NCI-H446 (cell line): ENCODE measurements at places on chromosomes 16 and 17.

- DNase-seq, result no peak
These were observed 48.8 kb downstream of the HSD17B2 start for GRCh38 chr16:82083710-82084353.

DNA sequence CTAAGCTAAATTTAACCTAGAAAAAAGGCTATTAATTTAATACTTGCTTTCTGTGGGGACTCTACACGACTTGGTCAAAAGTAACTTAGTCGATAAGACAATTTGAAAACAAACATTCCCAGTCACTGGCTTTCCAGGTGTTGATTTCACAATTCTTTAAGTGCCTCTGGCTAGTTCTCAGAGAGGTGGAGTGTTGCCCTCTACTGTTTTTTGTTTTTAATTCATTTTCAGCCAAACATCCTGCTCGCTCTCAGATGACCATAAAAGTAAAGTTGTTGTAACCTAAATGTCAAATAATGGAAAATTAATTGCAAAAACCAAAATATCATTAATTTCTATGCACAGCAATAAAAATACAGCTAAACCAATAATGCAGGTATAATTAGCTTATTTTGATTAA is 107.1 kb downstream of the MYO1D start:
- no peak for DNase-seq

- no peak for DNase-seq
These were observed 2272.1 kb downstream of the TP53TG3F start for GRCh38 chr16:35731341-35732040.

DNA sequence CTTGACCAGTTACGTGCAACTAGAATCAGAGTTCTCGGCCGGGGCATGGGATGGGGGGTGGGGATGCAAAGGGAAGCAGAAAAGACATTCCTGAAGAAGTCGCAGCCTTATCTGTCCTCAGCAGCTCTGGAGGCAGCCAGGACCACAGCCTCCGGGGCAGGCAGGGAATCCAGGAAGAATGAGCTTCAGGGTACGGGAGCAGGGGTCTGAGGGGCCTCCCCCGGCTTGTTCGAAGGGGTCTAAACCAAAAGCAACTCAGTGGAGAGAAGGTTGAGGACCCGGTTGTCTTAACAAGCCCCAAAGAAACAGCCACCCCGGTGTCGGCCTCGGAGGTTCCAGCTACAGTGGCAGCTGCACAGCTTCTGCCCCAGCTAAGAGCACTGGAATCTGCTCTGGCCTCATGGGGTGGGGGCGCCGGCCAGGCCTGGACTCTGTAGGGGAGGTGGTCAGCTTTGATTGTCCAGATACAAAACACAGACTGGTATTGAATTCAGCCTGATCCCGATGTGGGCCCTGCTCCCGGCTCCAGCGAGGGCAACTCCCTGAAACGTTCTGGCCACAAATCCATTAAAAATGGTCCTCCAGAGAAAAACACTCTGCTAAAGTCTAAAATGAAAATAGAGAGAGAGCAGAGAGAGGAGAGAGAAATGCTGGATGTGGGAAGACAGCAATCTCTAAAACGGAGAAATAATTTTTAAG is 7.7 kb downstream of the HOXB4 start:
- no peak for DNase-seq

GRCh38 chr17:79739148-79740062 is 8.7 kb downstream of the ENPP7 start:
- DNase-seq, result no peak

DNA sequence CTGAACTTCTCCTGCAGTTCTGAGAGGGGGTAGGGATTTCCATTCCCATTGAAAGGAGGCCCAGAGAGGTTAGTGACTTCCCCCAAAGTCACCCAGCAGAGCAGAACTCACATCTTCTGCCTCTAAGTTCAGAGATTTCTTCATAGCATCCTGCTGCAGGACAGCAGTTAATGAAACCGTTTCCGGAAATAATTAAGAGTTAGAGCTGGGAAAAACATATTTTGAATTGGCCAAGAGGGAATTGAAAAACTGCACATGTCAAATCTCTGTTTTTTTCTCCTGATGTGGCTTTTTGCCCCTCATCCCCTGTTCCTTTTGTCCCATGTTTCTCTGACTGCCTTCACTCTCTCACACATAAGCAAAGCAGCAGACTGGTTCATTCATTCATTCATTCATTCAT is 26.6 kb downstream of the ITPRIPL2 start:
- no peak for DNase-seq

GRCh38 chr16:23949630-23950290 is 114.0 kb downstream of the PRKCB start:
- DNase-seq, result no peak

DNA sequence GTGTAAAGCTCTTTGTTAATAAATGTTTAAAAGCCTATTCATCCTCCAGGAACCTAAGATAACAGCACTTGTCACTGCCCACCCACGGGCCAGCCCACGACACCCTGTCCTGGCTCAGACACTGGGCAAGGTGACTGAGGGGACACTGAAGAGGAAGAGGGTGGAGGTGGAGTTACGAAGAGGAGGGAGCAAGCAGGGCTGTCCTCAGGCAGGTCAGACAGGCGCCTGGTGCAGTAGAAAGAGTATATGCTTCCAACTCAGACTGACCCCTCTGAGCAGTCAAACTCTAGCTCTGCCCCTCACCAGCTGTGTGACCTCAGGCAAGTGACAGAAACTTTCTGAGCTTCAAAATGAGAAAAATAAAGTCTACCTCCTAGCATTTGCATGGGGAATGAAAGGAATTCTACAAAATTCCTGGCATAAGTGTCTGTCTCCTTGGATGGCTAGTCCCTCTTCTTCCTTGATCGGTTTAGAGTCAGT is 22.8 kb downstream of the TEX2 start:
- no peak for DNase-seq

DNA sequence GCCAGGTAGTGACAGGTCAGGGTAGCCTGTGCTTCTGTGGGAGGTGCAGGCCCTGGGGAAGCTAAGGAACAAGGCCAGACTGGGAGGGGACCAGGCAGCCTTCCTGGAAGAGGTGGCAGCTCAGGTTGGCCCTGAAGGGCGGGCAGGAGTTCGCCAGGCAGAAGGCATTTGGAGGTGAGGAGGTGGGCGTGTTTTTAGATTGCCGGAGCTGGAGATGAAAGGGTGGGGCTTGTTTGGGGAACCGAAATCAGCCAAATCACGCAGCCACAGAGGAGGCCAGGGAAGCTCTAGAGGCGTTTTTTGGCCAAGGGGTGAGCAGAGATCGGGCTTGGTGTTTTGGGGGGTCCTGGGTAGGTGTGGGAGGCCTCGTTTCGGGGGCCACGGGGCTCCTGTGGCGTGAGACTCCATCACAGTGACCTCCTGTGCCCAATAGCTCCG is 7.6 kb downstream of the ADCY7 start:
- no peak for DNase-seq

DNA sequence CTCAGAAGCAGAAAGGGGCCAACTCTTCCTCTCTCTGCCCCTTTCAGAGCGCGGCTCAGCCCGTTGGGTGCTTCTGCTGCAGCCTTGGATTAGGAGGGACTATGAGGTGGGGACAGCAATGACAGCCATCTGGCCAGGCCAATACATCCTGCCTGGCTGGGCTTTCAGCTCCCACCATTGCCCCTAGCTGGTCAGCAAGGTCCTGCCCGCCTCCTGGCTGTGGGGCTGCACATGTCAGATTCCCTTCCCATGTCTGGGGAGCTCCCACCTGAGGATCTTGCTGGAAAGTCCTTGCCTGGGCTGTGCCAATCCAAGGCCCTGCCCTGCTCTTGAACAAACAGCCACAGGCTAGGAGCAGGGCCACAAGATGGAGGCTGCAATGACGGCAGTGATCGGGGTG is 8.3 kb downstream of the TRIM65 start:
- DNase-seq, result no peak

- DNase-seq, result no peak
These were observed 50.8 kb upstream of the SMIM36 start for GRCh38 chr17:55561973-55562495.

DNA sequence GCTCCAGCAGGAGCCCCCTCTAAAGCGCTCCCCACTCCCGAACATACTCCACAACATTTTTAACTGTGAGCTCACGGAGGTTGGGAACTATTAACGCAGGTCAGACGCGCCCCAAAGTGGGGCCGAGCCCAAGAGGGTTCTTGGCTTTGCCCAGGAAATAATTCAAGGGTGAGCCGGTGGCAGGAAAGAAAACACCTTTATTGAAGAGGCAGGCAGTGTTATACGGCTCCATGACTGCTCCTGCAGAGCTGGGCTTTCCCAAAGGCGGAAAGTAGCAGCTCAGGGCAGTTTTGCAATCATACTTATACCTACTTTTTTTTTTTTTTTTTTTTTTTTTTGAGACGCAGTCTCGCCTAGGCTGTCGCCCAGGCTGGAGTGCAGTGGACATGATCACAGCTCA is 6.2 kb downstream of the ADCY9 start:
- DNase-seq, result no peak

DNA sequence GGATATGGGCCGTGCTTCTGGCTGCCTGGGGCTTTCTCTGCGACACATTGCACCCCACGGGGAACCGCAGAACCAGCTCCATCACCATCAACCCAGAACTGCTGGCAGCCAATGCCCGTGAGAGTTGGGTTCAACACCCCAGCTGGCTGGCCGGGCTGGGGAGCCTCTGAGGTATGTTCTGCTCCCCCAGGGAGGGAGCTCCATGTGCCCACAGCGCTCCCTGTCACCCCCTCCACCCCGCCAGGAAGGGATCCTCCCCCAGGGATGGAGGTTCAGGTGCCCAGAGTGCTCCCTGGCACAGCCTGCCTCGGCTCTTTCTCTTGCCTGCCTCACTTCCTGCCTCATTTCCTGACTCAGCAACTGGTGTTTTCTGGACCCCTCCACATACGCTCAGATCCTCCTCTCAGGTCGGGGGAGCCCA is 24.2 kb upstream of the MPRIP start:
- no peak for DNase-seq

DNA sequence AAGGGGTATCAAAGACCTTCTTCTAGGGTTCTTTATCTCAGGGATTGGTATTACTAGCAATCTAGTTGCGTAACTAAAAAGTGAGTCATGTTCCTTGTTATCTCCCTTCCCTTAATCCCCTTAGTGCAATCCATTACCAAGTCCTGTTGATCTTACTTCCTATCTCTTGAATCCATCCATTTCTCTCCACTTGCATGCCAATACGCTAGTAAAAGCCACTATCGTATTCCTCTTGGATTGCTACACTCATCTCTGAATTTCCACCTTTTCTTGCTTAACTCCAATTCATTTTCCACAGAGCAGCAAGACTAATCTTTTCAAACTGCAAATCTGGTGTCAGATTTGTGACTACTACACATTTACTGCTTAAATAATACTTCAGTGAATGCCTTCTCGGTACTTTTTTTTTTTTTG is 1.8 kb upstream of the ADAT1 start:
- no peak for DNase-seq

GRCh38 chr16:30139583-30140481 is 16.8 kb upstream of the MAPK3 start:
- DNase-seq, result no peak

DNA sequence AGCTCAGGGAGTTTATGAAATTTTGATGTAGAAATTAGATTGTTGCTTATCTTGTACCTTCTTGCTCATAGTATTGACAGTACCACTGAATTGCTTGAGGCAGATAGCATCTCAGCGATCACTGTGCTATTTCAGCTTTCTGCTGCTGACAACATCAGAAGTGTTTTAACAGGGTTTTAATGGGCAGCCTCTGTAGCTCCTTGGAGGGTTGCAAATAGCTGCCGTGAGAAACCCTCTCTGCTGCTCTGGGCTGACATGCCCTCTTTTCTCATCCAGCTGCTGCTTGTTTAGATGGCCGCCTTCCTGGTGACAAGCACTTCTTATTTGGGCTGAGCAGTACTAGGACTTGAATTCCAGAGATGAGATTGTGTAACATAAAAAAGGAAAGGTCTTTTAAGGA is 180.2 kb upstream of the TBX2 start:
- DNase-seq, result no peak

DNA sequence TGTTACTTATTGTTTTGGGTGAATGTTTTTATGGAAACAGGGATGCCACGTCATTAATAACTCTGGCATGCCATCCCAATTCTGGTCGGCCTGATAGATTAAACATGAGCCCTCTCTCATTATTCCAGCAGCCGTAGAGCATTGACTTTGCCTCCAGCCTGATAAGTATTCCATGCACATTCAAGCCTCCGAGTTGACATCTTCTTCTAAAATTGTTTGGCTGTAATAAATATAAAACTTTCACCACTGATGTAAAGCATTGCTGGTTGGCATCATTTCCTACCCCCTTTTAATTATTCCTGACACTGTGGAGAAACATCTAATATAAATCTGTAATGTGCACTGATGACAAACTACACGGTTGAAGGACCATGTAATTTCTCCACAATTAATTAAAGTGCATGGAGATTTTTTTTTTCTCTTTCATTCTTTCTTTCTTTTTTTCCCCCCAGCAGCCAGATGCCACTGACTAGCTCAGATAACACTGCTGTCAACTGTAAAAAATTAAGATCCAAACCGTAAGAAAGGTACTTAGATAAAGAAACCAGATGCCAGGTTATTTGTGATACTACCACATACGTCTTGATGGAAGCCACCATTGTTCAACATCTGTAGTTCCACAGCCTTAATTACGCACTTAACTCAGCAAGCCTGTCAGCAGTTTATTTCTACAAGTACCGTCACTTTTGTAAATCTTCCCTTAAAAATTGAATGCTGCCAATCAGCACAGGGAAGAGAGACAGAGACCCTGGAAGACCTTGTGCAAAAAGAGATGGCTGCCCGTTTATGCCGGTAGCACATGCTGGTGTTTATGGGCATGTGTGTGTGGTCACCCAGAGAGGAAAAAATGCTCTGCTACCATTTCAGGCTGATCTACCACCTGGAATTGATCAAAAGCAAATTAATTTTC is 237.7 kb downstream of the IRX3 start:
- no peak for DNase-seq

DNA sequence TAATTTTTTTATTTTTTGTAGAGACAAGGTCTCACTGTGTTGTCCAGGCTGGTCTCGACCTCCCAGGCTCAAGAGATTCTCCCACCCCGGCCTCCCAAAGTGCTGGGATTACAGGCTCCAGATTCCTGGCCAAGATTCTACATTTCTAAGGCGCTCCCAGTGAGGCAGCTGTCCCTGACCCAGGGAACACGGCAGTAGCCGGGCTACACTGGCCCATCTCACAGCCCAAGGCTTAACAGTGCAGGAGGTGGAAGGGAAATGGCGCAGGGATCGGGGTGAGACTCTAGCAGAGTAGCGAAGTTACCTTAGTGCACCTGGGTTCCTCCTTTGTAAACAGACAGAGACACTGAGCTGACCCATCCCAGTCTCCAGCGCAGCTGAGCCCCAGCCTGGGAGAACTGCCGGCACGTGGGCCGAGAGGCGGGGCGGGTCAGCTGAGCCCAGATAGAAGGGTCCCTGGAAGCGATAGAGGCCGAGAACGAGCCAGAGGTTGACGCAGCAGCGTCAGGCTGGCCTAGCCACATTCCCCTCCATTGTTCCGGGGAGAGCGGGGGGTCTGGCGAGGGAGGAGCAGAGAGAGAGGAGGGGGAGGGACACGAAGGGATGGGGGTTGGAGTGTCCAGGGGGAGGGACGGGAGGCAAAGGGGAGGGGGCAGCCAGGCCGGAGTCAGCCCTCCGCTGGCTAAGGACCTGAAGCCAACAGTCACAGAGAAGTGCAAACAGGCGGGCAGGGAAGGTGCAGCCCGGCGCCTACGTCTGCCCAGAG is 2.5 kb downstream of the CARHSP1 start:
- DNase-seq, result no peak

GRCh38 chr17:2125013-2125535 is 70.2 kb downstream of the HIC1 start:
- no peak for DNase-seq

GRCh38 chr17:64683796-64684195 is 21.7 kb upstream of the SMURF2 start:
- DNase-seq, result no peak

- no peak for DNase-seq
These were observed 60.6 kb downstream of the C16orf82 start for GRCh38 chr16:27127308-27127707.

- DNase-seq, result no peak
These were observed 13.7 kb upstream of the WIPI1 start for GRCh38 chr17:68470961-68471360.
